Cardiac ventricle fibroblast (primary cell): ENCODE measurements at places on chromosomes 16 and 17. TPM values are rescaled to one million over a fixed set of nuclear protein-coding genes. Genes with fewer than 3 reads are reported as not detected.

CLDN9 gene
- not detected in 2 replicates for total RNA-seq

CIBAR2 gene
- total RNA-seq: not detected in 2 replicates

PDE6G gene
- 0.98 TPM in 1 of 2 replicates, not detected in the other for total RNA-seq

NPIPB6 gene
- 0.06 TPM in 1 of 2 replicates, not detected in the other for total RNA-seq

SRCIN1 gene
- under 0.01 and 0.06 TPM in 2 replicates for total RNA-seq

VAMP2 gene
- 5.6 and 7.8 TPM in 2 replicates for total RNA-seq

CCL14 gene
- total RNA-seq: 1.5 and 7.8 TPM in 2 replicates

CRHR1 gene
- not detected in 2 replicates for total RNA-seq

MYO15A gene
- 2.0 and 3.1 TPM in 2 replicates for total RNA-seq

SPATA32 gene
- total RNA-seq: not detected in 2 replicates

RCVRN gene
- total RNA-seq: not detected in 2 replicates

OR4D1 gene
- not detected in 2 replicates for total RNA-seq

DHX40 gene
- 43.9 and 45.7 TPM in 2 replicates for total RNA-seq

LGALS9B gene
- total RNA-seq: not detected in 2 replicates

MT4 gene
- total RNA-seq: not detected in 2 replicates

SLFN11 gene
- 40.2 and 46.7 TPM in 2 replicates for total RNA-seq

GNGT2 gene
- total RNA-seq: not detected in 2 replicates

LGALS3BP gene
- 579 and 706 TPM in 2 replicates for total RNA-seq

DPEP3 gene
- not detected in 2 replicates for total RNA-seq

ZNF213 gene
- total RNA-seq: 7.8 and 11.2 TPM in 2 replicates

C17orf113 gene
- 0.19 TPM in 1 of 2 replicates, not detected in the other for total RNA-seq

GNG13 gene
- total RNA-seq: not detected in 2 replicates

TBC1D26 gene
- total RNA-seq: not detected in 2 replicates

PHKG2 gene
- 13.2 and 17.8 TPM in 2 replicates for total RNA-seq

BOLA2B gene
- 53.6 and 86.3 TPM in 2 replicates for total RNA-seq

GLTPD2 gene
- total RNA-seq: not detected in 2 replicates

HIRIP3 gene
- total RNA-seq: 6.9 and 9.7 TPM in 2 replicates

SPHK1 gene
- total RNA-seq: 51.0 and 55.1 TPM in 2 replicates

EPX gene
- not detected in 2 replicates for total RNA-seq
